Breast epithelium (tissue), 4 donors: ENCODE measurements at places on chromosomes 1 and 21. TPM values are rescaled to one million over a fixed set of nuclear protein-coding genes. Genes with fewer than 3 reads are reported as not detected.

The SPRR2B gene
- total RNA-seq: not detected

The SLC45A1 gene
- 0.73 TPM for total RNA-seq

DNA sequence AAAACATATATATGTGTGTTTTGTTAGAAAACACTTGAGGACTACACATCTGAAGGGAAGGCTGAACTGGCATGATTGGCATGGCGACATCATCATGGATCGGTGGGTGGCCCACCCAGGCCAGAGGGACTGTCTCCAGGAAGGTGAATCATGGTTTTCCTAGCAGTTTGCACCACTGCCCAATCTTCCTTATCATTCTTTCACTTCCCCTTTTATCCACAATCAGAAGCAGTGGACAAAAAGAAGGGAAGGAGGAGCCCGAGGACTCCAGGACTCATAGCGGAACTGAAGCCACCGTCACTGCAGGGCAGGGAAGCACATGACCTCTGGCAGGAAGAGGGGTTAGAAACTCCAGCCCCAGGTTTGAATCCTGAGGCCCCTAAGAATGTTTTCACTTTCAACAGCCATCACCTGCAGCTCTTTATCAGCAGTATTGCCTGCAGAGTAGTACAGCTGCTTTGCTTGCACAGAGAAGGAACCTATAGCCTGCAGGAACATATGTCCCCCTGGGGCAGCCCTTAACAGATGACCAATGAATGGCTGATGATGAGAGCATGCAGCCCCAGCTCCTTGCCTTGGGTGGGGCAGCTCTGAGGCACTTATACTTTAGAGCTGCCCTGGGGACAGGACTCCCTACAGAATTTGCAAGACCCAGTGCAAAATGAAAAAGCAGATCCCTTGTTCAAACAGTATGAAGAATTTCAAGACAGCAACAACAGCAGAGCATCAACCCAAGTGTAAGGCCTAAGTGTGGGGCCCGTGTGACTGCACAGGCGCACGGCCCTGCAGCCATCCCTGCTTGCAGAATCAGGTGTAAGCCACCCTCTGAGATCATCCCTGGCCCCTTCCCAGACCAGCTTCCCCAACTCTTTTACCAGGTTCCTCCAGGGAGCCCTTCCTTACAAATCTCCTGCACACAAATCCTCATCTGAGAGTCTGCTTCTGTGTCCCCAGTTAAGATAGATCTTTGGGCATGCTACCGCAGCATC is 241.8 kb upstream of the IRF2BP2 start:
- no peak for DNase-seq

- DNase-seq: no peak
These were observed at the start of gene AJAP1 for GRCh38 chr1:4653796-4654725. Gene AJAP1, plus strand, starts transcription at chr1:4654609. Its CDS starts 817 bp downstream, at chr1:4655426.

- no peak for DNase-seq
These were observed 7.7 kb downstream of the AIM2 start for GRCh38 chr1:159068886-159069285.

- DNase-seq: no peak
These were observed 7.0 kb upstream of the MDM4 start for GRCh38 chr1:204509186-204509635.

GRCh38 chr1:205012391-205013140 is 30.4 kb upstream of the CNTN2 start:
- no peak for DNase-seq
